Activated T-helper 1 cell treated with anti-CD3 and anti-CD28 coated beads, Interleukin-2, amount 50 U/mL, for 16 hours (primary cell): ENCODE measurements at places on chromosomes 5 and 9.

- no peak for DNase-seq
These were observed 358.2 kb upstream of the TLE4 start for GRCh38 chr9:79213417-79214125.

DNA sequence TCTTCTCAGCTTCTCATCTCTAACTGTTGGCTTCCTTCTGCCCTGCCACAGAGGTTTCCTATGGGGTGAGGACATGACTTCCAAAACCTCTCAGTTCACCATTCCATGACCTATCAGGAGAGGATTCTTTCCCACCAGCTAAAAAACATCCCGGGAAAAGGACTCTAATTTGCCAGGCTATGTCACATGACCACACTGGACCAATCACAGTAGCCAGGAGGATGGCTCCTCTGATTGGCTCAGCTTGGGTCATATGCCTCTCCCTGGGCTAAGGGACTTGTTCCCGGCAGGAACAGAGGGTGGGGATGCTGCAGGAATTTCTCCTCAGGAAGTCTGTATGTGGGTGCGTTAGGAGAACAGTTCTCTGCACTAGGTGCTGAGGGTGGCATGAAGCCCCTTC is 40.3 kb upstream of the XPA start:
- no peak for DNase-seq

DNA sequence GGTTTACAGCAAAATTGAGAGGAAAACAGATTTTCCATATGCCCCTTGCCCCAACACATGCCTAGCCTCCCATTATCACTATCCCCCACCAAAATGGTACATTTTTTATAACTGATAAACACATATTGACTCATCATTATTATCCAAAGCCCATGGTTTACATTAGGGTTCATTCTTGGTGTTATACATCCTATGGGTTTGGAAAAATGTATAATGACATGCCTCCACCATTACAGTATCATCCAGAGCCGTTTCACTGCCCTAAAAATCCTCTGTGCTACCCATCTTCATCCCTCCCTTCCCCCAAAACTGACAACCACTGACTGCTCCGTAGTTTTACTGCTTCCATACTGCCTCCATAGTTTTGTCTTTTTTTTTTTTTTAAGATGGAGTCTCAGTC is 111.1 kb downstream of the ACTL7B start:
- no peak for DNase-seq

DNA sequence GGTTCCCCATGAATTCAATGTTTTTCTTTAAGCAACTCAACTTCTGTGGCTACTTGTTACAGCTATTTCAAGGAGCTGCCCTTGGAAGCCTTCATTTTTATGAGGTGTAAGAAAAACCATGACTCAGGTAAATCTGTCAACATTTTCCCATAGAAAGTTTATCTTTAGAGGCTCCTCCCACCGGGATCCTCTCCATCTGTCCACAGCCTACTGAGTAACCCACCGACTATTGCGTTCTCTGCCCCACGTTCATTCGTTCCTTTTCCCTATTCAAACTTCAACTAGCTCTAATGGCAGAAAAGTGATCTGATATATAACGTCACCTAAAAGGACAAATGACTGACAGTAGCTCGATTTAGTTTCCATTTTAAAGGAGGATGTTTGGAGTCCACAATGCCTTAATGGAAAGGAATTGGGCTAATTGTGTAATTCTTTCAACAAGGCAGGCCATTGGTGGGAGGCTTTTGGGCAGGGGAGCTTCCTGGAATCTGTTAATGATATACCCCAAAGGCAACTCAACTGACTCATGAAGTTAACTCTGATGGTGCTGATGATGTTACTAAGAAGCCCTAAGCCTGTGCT is 29.3 kb upstream of the NR3C1 start:
- no peak for DNase-seq

DNA sequence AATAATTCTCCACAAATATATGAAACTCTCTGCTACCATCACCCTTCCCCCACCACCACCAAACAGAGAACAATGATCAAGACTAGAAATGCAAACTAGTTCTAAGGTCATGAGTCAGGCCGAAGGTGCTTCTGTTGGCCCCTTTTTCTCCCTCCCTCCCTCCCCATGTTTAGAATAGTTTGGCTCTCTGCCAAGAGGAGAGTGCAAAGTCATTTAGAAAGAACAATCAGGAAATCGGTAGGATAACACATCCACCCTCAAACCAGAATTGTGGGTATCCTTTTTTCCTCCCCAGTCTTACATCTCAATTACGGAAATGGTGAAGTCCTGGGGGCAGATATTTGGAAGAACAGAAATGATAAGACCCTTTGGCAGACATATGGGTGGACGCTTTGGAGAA is 170.1 kb downstream of the SLF1 start:
- DNase-seq = no peak

- no peak for DNase-seq
These were observed 103.7 kb downstream of the ATPSCKMT start for GRCh38 chr5:10145923-10146401.

- no peak for DNase-seq
These were observed 3.4 kb upstream of the EBF1 start for GRCh38 chr5:159103086-159103485.

GRCh38 chr9:136798708-136799078 is 2.6 kb downstream of the CCDC183 start:
- DNase-seq = no peak

- no peak for DNase-seq
These were observed 27.6 kb downstream of the IL7R start for GRCh38 chr5:35884191-35884769.

DNA sequence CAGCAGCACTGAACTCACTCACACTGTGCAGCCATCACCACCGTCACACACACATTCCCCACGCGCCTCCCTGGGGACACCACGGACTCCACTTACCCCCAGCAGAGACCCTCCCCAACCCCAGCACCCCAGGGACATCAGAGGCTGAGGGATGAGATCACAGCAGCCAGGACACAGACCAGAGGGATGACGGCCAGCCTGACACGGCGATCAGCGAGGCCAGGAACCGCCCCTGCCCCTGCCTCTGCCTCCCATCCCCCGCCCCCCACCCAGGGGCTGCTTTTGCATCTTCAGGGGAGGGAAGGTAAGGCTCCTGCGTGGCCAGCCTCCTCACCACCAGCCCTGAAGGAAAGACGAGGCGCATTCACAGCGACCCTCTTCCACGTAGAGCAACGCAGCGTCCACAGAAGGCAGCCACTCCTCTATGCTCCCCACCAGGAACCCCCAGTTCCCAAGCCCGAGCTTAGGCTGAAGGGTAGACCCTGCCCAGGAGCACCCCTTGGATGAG is 104.5 kb downstream of the VAV2 start:
- DNase-seq = no peak

DNA sequence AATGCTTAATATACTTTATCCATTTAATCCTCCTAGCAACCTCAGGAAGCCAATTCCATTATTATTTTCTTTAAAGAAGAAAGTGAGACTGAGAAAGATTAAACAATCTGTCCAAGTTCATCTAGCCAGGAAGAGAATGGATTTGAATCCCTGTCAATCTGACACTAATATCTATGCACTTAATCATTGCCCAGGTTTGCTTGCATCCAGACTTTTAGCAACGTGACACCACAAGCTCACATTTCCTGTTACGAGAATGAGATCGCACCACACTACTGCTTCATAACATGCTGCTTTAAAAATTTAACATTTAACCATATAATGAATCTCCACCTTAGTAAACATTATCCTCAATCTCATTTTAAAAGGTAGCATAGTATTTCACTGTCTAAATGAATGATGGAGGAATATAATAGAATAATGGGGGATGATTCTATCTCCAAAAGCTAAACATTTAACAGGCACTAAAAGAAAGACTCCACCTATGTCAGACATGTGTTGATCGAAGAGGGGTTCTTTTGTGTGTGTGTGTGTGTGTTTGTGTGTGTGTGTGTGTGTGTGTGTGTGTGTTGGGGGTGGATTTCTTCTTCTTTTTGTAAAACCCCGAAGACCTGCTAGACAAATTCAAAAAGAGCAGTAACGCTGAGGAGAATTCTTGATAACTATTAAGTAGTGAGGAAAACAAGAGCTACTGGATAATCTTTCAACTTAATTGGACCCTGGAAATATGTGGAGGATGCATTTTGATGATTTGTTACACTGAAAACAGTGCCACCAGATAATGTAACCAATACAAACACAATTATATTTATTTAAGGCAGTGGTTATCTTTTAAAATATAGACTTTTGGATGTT is 138.7 kb upstream of the NR3C1 start:
- no peak for DNase-seq
